CD8-positive, alpha-beta memory T cell (primary cell): ENCODE measurements at places on chromosomes 11 and 22. TPM values are rescaled to one million over a fixed set of nuclear protein-coding genes. Genes with fewer than 3 reads are reported as not detected.
A peak's percentile ranks its signal among the peaks of the same experiment; 100 is the strongest.

- H3K36me3 ChIP-seq: no peaks in the 10 kb centered on the region
- H3K4me1 ChIP-seq: no peaks in the 10 kb centered on the region
- no peaks in the 10 kb centered on the region for H3K27me3 ChIP-seq
- DNase-seq: no peak
- H3K27ac ChIP-seq: no peak overlapping the region
- H3K4me3 ChIP-seq: no peak overlapping the region
Observed at GRCh38 chr11:425301-425700, 10.5 kb upstream of the SIGIRR start.

DNA sequence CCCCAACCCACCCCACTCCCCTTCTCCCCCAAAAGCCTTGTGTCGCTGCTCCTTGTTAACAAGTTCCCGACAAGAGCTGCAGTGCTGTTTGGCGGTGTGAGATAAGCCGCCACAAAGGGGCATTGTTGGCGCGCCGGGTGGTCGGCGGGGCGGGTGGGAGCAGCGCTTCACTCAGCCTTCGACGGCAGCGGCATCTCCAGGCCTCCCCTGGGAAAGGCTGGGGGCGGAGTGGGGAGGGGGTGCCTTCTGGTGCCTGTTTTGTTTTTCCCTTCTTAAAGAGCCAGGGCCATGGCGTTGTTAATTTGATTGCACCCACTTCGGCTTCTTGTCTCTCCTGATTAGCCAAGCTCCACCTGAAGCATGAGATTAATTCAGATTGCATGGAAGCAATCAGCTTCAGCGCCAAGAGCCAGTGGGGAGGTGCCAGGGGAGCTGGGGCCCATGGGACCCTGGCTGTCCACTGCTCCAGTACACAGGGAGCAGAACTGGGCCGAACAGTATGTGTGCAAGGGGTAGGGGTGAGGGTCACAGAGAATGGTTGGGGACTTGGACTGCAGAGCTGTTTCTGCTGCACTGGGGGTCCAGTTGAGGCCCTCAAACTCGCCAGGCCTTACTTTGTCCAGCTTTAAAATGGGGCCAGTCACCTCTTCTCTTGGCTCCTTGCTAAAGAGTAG lies 165.1 kb downstream of the CEP164 start:
- no peaks in the 10 kb centered on the region for H3K4me1 ChIP-seq
- no peaks in the 10 kb centered on the region for H3K27me3 ChIP-seq
- DNase-seq: no peak
- H3K27ac ChIP-seq: no peak overlapping the region
- no peak overlapping the region for H3K4me3 ChIP-seq

- H3K4me1 ChIP-seq: no peaks in the 10 kb centered on the region
- DNase-seq: no peak
- no peak overlapping the region for H3K27ac ChIP-seq
- no peaks in the 10 kb centered on the region for H3K27me3 ChIP-seq
- no peaks in the 10 kb centered on the region for H3K36me3 ChIP-seq
Observed at GRCh38 chr11:46251954-46252353, 25.5 kb upstream of the CREB3L1 start.

DNA sequence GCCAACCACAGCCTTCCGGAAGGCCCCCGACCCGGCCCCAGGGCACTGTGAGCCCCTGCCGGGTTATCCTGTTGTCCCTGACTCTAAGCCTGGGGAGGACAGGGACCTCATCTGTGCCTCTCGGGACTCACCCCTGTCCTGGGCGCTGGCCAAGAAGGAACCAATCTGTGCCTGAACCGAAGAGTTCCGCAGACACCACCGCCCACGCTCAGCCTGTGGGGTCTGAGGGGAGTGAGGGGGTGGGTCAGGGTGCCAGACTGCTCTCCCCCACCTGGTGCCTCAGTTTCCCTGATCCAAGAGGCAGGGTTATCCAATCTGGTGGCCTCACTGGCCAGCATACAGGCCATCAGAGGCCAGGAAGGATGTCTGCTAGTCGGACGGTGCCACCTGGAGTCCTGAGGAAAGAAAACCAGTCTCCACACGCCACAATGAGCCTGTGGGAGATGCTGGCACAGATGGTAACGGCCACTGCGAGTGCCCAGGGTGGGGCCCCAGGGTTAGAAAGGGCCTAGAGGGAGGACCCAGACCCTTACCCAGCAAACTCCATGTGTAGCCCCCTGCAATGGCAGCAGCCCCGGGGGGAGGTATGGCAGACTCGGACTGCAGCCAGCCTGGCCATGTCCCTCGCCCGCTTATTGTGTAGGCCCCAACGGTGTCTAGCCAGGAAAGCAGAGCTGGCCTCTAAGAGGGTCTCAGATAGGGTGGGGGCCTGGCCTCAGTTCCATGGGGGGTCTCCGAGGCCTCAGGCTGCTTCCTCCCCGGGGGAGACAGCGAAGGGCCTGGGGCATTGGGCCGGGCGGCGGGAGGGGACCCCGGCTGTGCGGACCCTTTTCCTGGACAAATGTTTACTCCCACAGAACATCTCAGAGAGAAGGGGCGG lies 827 bp upstream of the TNNT3 start:
- H3K4me3 ChIP-seq: no peak overlapping the region
- H3K36me3 ChIP-seq: no peaks in the 10 kb centered on the region
- H3K4me1 ChIP-seq: peaks cover 4% of the 10 kb centered on the region
- DNase-seq: no peak

DNA sequence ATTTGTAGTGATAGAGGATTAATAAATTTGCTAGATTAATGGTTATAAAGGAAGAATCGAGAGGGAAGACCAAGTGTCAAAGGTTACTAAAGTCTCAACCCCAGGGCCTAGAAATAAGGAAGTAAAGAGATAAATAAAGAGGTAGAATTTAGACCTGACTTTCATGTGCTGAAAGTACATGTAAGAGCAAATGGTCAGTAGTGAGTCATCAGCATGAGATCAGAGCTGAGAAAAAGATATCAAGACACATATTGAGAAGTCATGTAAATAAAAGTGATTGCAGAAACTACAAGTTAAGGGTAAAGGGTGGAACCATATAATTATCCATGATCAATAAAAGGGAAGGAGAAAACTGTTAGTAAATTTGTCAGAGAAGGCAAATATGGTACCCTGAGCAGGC lies 1.4 kb upstream of the OR8B8 start:
- no peaks in the 10 kb centered on the region for H3K4me1 ChIP-seq
- no peak overlapping the region for H3K4me3 ChIP-seq

DNA sequence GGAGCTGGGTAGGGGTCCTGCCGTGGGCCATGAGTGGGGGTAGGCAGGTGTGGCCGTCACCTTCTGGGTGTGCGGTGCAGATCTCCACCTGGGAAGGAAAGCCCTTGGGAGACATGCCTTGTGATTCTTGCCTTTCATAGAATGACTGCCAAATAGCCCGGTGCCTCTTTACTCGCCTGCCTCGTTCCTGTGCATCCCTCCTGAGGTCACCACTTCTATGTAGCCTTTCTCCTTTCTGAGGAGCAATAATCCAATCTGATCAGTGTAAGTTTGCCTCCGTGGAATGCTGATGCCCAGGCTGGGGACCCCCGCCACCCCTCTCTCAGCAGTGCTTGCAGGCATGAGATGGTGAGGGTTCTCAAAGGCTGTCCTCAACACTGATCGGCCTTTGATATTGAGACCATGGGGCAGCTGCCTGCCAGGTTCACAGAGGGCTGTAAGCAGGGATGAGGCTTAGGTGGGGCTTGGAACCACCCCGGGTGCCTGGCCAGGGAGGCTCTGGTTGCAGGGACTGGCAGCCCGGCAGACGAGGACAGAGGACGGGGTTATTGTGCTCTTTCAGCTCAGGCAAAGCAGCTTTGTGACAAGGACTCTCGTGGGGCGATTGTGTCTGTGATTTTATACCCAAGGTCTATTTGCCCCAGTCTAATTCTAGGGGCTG lies 86.1 kb upstream of the WNT7B start:
- H3K27me3 ChIP-seq: no peaks in the 10 kb centered on the region
- DNase-seq: no peak
- no peak overlapping the region for H3K27ac ChIP-seq

GRCh38 chr11:62536301-62536957 lies 10.2 kb downstream of the AHNAK start:
- peaks cover 34% of the 10 kb centered on the region for H3K4me1 ChIP-seq
- no peaks in the 10 kb centered on the region for H3K27me3 ChIP-seq
- no peak overlapping the region for H3K4me3 ChIP-seq
- no peak for DNase-seq

DNA sequence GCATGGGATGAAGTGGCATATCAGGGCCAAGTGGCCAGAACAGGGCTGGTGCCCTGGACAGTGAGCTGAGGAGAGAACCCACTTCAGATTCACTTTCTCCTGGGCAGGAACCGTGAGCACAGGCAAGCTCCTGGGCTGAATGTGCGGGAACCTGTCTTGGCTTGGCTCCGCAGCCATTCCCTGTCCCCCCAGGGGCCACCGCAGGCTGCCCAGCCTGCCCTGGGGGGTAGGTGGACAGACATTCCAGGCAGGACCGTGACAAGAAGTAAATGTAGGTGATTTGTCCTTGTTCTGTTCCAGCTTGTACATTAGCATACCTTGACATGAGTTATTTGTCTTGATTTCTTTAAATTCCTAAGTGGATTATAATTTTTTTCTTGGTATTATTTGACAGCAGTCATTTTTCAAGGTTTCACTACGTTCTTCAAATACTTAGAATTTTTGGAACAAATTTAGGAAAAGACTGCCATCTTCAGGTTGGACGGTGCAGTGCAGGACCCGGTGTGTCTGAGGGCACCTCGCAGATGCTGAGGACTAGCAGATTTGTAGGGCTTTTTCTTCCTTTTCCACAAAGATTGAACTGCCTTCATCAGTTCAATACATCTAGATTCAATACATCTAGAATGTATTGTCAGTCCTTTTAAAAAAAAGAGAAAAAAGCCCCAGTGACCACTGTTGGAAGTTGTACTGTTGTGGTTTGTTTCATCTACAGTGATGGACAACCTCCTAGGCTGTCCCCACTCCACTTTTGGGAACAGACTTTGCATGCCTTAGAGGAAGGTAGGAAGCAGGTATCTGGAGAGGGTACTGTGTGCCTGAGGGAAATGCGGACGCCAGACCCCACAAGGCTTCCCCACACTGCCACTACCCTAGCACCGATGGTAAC lies 115.1 kb upstream of the RASSF10 start:
- no peak overlapping the region for H3K4me3 ChIP-seq
- peak; percentile 2 for DNase-seq
- H3K27ac ChIP-seq: no peak overlapping the region
- H3K27me3 ChIP-seq: no peaks in the 10 kb centered on the region

- no peak for DNase-seq
- no peak overlapping the region for H3K27ac ChIP-seq
- H3K27me3 ChIP-seq: no peaks in the 10 kb centered on the region
- H3K4me1 ChIP-seq: no peaks in the 10 kb centered on the region
Observed at GRCh38 chr11:12944889-12945288, 64.2 kb upstream of the RASSF10 start.

DNA sequence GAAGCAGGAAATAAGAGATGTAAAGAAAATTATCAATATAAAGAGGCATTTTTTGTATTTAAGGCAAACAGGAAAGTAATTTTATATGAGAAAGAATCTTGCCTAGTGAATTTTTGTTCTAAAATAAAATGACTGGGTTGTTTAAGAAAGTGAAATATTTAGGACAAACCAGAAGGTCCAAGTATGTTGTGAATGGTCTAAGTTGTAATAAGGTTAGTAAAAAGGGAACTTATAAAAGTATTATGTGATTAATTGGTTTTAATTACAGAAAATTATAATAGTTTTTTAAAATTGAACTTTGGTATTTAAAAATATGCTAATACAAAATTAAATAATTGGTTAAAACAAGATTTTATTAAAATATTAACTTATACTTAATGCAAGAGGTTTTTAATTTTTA lies 26.6 kb upstream of the EI24 start:
- H3K27ac ChIP-seq: no peak overlapping the region
- H3K36me3 ChIP-seq: no peaks in the 10 kb centered on the region
- DNase-seq: no peak
- no peak overlapping the region for H3K4me3 ChIP-seq
- H3K27me3 ChIP-seq: no peaks in the 10 kb centered on the region

- no peaks in the 10 kb centered on the region for H3K36me3 ChIP-seq
- H3K4me1 ChIP-seq: no peaks in the 10 kb centered on the region
- no peak overlapping the region for H3K4me3 ChIP-seq
Observed at GRCh38 chr22:50169774-50170341, 673 bp upstream of the PANX2 start.

DNA sequence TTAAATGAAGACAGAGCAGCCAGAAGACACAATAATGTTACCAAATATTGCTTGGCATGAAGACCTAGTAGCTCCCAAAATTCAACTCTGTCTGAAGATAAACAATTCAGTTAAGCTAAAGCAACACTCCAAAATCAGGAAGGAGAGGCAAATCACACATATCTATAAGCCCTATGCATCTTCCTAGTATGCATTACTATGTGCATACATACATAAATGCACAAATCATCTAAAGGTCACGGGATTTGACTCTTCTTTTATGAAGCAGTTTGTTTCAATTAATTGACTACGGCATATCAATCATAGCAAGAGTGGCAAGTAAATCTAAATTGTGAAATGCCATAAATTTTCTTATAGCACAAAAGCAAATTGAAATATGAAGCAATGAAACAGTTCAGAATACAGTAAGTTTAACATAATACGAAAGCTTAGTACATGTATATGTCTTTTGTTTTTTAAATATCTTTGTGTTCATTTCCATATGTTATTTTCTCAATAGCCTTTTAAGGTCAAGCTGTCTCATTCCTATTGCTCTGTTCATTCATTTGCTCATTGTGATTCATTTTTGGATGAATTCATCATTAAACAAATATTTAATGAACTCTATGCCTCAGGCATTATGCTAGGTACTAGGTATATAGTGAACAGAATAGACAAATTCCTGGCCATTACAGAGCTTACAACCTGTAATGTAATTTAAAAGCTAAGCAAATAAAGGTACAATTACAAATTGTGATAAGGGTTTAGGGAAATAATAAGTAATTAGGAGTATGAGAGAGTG lies 540.5 kb downstream of the DLG2 start:
- no peaks in the 10 kb centered on the region for H3K36me3 ChIP-seq
- DNase-seq: no peak
- no peaks in the 10 kb centered on the region for H3K4me1 ChIP-seq
- no peaks in the 10 kb centered on the region for H3K27me3 ChIP-seq
- H3K27ac ChIP-seq: no peak overlapping the region

- H3K27me3 ChIP-seq: peaks cover 9% of the 10 kb centered on the region
- no peak overlapping the region for H3K27ac ChIP-seq
- H3K36me3 ChIP-seq: no peaks in the 10 kb centered on the region
Observed at GRCh38 chr22:21043860-21044535, 1.7 kb upstream of the LRRC74B start.

- H3K36me3 ChIP-seq: peaks cover 10% of the 10 kb centered on the region
- H3K27me3 ChIP-seq: no peaks in the 10 kb centered on the region
- no peak overlapping the region for H3K4me3 ChIP-seq
Observed at GRCh38 chr22:30357650-30358215, 926 bp downstream of the CCDC157 start.

- H3K27me3 ChIP-seq: no peaks in the 10 kb centered on the region
- no peak overlapping the region for H3K27ac ChIP-seq
- no peak for DNase-seq
- H3K4me3 ChIP-seq: no peak overlapping the region
- H3K4me1 ChIP-seq: no peaks in the 10 kb centered on the region
- no peaks in the 10 kb centered on the region for H3K36me3 ChIP-seq
Observed at GRCh38 chr11:94662065-94662779, 95.1 kb downstream of the PIWIL4 start.

GRCh38 chr11:70547386-70547785 lies 149.1 kb downstream of the CTTN start:
- no peaks in the 10 kb centered on the region for H3K36me3 ChIP-seq
- H3K27ac ChIP-seq: no peak overlapping the region
- no peak for DNase-seq

The SNX32 gene
- 2.8 TPM for total RNA-seq

The LSP1 gene
- 226 TPM for total RNA-seq

The HTATIP2 gene
- 52.4 TPM for total RNA-seq

The HTR3A gene
- total RNA-seq: not detected
